ENCODE measurements at places on chromosomes 13 and 19. TPM values are rescaled to one million over a fixed set of nuclear protein-coding genes. Genes with fewer than 3 reads are reported as not detected.

Gene GRK1
- total RNA-seq, result not detected

Gene DCLK1
- 0.21 TPM for total RNA-seq

Gene GJB6
- total RNA-seq, result 27.5 TPM

DNA sequence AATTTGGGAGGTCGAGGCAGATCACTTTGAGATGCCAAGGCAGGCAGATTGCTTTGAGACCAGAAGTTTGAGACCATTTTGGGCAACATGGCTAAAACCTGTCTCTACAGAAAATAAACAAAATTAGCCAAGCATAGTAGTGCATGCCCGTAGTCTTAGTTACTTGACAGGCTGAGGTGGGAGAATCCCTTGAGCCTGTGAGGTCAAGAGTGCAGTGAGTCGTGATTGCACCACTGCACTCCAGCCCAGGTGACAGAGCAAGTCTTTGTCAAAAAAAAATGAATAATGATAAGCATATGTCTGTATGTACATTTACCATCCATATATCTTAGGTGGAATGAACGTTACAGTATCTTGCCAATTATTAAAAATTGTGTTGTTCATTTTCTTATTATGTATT is 2447.7 kb downstream of the PCDH9 start:
- peak; percentile 1 for DNase-seq

GRCh38 chr19:8041531-8041931 is 11.0 kb upstream of the CCL25 start:
- no peak for DNase-seq

GRCh38 chr13:40061466-40062450 is 406.3 kb downstream of the COG6 start:
- peak; percentile 86 for DNase-seq

DNA sequence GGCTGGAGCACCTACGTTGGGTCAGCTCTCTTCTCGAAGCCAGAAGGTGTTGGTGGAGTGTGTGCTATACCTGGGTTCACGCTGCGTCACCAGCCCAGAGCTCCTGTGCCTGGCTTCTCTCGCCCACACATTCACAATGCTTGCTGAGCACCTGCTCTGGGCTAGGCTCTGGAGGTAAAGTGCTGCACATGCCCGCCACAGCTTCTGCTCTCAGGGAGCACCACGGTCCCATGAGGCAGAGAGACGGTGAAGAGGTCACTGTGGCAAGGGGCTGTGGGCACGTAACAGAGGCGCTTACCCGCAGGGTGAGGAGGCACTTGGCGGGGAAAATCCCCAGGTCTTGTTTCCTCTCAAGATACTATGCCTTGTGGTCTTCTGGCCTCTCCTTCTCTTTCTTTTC is 174.2 kb downstream of the TEX29 start:
- DNase-seq, result no peak

DNA sequence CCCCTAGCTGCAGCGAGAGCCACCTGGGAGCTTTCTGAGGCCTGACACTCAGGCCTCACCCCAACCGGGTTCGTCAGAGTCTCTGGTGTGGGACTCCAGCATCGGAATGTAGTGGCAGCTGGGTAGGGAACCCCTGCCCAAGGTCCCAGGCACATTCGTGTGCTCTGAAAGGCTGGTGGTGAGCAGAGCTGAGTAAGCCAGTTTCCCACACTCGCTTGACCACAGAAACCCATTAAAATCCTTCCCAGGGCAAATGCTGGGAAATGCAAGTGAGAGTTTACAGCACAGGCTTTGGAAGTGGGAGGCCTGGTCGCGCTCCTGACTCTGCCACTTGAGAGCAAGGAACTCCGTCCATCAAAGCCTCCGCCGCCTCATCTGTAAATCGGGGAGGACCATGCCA is 4.2 kb downstream of the TRAPPC6A start:
- peak; percentile 52 for DNase-seq

DNA sequence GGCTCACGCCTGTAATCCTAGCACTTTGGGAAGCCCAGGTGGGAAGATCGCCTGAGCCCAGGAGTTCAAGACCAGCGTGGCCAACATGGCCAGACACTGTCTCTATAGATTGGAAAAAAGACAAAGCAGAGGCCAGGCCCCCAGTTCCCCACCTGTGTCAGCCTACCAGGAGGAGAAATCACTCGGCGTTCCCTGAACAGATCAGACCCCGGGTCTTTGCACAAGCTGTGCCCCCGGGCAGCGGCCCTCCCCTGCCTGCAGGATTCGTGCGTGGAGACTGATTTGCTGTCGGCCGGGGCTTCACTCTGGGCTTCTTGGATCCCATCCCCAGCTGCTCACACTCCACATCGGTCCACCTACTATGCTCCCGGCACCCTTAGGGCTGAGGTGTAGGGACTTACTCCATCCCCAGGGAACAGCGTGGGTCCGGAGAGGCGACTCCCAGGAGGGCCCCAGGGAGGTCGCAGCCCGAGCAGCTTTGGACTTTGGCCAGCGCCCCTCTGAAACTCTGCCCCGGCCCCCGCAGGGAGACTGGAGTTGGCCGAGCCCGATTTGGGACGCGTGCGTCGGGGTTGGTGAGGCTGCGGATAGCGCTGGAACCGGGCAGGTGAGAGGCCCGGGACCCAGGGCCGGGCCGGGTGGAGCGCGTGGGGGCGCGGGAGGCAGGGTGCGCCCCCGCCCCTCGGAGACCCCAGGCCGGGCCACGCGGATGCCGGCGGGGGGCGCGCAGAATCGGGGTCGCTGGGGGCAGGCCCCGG is 515 bp upstream of the EFNA2 start:
- DNase-seq, result no peak
